ENCODE measurements at places on chromosomes 6 and 20.

GRCh38 chr6:37938909-37939308 lies 119.4 kb downstream of the ZFAND3 start:
- DNase-seq, result no peak

DNA sequence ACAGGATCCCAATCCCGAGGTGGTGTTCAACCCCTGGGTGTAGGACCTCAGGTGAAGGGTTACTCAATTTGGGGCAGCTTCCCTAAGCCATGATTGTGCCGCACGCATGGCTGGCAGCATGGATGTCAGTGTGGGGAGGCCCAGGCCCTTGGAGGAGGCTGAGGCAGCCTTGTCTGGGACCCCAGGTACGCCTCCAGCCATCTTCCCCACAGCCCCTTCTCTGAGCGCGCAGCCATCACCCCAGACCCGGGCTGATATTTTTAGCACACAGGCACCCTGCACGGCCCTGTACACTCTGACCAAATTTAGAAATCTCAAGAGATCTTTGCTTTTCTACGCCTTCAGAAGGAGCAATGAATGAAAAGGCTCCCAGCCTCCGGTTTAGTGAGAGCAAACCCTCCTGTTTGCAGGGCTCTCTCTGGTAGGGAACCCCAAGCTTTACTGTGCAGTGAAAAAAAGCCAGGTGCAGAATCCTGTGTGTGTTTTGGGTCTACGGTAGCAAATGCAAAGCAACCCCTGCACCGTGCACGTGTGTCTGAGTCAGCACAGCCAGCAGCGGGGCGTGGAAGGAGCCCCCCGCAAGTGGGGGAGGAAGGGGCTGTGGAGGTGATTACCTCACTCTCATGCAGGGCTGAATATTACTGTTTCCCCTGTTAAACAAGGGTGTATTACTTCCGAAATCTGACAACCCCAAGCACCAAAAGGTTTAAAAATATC lies 44.3 kb downstream of the CTCFL start:
- no peak for DNase-seq

GRCh38 chr20:10665791-10666190 lies 8.0 kb downstream of the JAG1 start:
- DNase-seq, result peak; percentile 81

DNA sequence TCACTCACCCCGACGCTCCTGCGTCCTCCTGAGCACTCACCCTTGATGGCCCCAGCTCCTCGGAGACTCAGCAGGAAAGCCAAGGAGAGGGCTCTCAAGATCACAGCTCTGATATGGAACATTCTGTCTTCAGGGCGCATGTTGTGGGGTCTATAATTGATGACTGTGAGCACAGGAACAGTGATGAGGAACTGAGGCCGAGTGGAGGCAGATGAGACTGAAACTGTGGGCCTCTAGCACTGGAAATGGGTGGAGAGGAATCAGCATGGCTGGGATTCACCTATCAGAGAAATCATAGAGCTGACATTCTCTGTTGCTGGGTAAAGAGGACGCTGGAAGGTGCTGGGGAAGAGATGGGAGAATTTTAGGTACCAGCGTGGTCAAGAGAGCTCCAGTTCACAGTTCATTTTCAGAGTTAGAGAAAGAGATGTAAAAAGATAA lies at the start of gene HLA-DPA1:
Gene HLA-DPA1, minus strand, starts transcription at position 219 of the 441 bp plus-strand sequence.
- DNase-seq, result peak; percentile 40

DNA sequence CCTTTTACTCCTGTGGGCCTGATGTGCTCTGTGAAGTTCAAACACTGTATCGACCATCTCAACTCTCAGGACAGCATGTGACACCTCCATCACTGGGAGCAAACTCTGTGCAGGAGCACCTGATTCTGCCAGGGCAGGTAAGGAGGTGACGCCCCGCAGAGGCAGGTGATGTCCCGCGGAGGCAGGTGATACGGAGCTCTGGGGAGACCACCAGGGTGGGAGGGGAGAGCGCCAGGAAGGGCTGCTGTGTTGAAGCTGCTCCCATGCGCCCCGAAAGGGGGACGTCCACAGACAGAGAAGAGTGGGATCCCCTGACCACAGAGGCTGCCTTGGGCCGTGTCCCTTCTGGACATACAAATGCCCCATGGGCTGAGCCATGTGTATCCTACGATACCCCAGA lies 58.3 kb downstream of the DACT2 start:
- no peak for DNase-seq

DNA sequence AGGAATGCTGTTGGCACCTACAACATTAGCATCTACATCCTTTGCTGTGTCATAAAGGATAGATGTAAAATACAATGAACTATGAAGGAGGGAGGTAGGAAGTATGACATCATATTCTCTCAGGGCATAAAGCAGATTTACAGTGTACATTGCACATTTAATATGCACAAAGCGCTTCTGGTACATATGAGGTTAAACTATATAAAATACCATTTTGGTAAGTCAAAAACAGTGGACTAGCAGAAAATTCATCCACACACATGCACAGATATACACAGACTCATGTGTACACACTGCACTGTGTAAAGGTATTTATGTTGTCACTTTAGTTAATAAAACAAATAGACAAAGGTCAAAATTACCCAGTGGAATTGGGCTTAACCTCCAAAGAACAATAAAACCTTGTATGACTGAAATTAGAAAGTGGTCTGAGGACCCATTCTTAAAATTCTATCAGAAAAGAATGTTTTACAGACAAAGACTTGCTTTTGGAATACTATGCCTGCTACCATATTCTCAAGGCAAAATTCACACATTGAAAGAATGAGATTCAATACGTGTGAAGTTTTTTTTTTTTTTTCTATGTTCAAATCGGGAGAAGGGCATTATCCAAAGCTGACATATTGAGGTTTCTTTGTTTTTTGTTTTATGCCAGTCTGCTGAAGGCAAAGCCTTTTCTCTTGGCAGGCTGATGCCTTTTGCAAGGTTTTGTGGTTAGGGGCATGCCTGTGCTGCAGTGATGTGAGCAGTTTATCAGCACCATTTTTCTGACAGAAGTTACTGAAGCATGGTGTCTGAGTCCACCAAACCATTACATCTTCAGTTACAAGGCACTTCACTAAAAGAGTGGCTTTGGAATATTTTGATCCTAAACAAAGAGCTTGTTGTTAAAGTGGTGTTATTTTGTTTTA lies 199.0 kb downstream of the PLCB1 start:
- DNase-seq, result no peak

DNA sequence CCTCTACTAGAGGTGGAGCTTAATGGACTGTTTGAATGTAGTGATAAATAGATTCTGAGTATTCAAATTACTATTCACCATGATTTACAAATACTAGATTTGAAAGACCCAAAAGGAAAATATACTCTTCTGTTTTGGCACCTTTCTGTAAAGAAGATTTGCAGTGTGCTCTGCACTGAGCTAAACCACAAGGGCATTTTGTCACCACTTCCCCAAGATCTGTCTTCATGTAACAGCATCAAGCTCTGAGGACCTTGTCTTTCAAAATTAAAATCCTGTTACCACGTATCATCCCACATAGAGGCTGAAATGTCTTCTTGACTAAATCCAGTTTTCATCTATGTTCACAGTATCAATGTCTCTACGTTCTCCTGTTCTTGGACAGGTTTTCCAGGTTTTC lies 3.3 kb upstream of the PGK2 start:
- DNase-seq, result no peak

Data from lower leg skin (tissue), 4 donors.